ENCODE measurements at places on chromosomes 7 and 10. TPM values are rescaled to one million over a fixed set of nuclear protein-coding genes. Genes with fewer than 3 reads are reported as not detected.

GIMAP5 gene
- polyA plus RNA-seq: 3.8 TPM

STRIP2 gene
- polyA plus RNA-seq: 3.0 TPM

PLAC9 gene
- not detected for polyA plus RNA-seq

AMZ1 gene
- polyA plus RNA-seq: 1.0 TPM

PCDH15 gene
- not detected for polyA plus RNA-seq

SCART1 gene
- 0.31 TPM for polyA plus RNA-seq

SLC35G1 gene
- 6.8 TPM for polyA plus RNA-seq

LUC7L2 gene
- 70.7 TPM for polyA plus RNA-seq

ADAM8 gene
- 28.4 TPM for polyA plus RNA-seq
